ENCODE measurements at places on chromosomes 6 and 20.
A peak's percentile ranks its signal among the peaks of the same experiment; 100 is the strongest.

- no peak for DNase-seq
These were observed 80.7 kb upstream of the MRAP2 start for GRCh38 chr6:83952830-83953229.

- no peak for DNase-seq
These were observed 483 bp downstream of the SMIM26 start for GRCh38 chr20:18567739-18568091.

- no peak for DNase-seq
These were observed 114.9 kb upstream of the DST start for GRCh38 chr6:56757588-56757984.

- peak; percentile 60 for DNase-seq
These were observed 703 bp downstream of the EPHA7 start for GRCh38 chr6:93418408-93419303.

- DNase-seq: no peak
These were observed 93.6 kb upstream of the FAM184A start for GRCh38 chr6:119171864-119172588.

DNA sequence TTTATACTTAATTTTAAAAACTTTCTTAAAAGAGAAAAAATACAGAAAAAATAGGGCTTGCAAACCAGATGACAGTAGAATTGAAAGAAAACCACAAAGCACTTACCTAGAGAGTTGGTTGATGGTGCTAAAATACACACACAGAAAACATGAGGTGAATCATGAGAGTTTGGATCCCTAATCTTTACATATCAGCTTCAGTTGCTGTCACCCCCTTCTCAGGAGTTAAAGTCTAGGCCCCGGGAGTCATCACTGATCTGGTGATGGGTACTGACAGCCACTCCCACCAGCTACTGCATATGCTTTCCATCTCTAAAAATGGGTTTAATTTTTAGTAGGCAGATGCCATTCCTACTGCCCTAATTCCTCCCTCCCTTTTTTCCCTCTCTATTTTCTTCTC is 16.7 kb downstream of the TSBP1 start:
- DNase-seq: no peak

DNA sequence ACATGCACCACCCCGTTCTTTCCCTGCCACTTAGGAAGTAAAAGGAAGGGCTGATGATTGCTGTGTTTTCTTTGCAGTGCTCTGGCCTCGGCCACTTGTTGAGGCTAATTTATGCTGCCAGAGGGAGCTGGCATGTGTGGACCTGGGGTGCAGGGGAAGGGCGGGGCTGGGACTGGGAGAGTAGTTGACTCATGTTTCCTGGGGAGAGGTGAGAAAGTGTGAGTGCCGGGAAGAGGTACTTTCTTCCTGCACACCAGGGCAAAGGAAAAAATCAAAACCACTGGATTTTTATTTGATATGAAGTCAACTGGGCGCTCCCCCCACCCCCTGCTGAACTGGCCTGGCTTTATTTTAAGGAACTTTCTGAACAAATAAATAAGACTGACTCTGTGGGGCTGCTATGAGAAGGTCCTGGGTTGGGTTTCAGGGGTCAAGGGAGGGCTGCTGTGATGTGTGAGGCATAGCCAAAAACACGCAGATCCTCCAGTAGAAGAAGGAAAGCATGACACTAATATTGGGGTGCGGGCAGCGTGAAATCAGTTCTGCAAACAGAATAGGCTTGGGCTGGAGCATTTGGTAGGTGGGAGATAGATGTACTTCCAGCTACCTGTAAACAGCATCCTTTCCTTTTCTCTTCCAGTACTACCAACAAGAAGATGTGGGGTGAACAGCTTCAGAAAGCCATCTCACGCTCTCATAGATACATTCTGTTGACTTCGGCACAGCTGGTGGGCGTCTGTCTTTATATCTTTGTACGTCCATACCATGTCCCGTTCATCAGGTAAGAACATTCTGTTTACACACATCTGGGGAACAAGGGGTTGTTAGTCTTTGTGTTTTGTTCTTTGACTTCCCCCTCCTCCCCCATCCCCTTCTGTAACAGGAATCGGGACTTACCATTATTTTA is 87.5 kb downstream of the SYNJ2 start:
- no peak for DNase-seq

DNA sequence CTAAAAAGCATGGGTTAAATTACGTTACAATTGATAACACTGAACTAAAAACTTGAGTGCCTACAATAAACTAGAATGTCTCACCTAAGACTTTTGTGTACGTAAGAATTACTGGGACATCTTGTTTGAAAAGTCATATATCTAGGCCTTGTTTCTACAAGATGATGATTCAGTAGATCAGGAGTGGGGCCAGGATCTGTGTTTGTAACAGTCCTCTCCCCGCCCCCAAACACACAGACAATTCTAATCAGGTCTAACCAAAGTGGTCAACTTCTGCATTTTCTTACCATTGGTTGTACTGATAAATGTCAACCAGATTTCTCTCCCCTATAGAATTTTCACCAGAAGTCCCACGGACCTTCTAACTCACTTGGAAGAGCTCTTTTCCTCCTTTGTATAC is 56.9 kb downstream of the RAMACL start:
- no peak for DNase-seq

GRCh38 chr6:152503546-152503945 is 133.6 kb downstream of the SYNE1 start:
- DNase-seq: no peak

DNA sequence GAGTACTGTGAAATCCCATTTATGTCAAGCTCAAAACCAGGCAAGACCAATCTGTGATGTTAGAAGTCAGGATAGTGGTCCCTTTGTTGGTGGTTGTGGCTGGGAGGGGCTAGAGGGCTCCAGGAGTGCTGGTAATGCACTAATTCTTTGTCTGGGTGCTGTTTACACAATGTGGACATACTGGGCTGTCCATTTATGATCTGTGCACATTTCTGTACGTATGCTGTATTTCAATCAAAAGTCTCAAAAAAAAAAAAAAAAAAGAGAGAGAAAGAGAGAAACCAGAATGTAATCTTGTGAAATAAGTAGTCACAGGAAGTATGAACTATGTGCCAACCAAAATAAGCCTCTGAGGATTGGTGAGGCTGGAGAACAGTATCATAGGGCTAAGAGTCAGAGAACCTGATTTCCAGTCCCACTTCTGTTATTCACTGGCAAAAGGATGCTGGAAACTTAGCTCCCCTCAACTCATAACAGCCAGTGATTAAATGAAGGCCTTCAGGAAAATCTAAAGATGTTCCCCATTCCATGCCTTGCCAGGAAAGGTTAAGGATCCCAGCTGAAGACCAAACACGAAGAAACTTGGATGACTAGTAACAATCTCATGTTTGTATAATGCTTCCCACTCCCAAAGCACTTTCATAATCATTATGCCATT is 19.6 kb upstream of the TRAM2 start:
- DNase-seq: no peak

DNA sequence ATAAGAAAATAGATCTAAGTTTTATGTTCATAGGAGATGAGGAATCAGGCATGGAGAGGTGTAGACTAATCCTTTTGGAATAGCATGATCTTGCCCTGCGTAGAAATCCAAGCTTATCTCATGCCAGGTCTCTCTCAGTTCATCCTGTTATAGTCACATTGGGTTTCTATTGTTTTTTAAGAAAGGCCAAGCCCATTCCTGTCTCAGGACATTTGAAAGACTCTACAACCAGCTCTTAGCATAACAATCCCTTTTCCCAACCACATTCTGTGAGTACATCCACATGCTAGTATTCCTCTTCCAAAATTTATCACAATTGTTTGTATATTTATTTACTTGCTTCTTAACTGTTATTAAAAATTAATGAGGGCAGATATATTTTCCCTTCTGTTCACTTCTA is 130.3 kb downstream of the MMUT start:
- DNase-seq: no peak

DNA sequence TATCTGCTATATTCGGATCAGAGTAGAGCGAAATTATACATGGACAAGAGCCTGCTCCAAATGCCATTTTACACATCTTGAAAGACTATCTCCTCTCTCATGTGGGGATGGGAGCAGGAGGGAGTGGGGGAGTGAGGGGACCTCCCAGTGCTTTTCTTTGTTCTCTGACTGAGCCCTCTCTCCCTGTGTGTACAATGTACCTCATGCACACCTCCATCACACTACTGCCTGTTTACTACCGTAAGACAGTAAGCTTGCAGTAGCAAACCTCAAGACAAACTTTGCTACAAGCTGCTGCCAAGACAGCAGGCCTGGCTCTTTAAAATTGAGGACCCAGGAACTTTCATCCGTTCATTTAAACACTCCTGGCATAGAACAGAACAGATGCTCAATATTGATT is 7.2 kb downstream of the NHSL1 start:
- DNase-seq: no peak

GRCh38 chr20:22819784-22820183 is 215.3 kb upstream of the SSTR4 start:
- no peak for DNase-seq

GRCh38 chr6:145278163-145278807 is 457.0 kb downstream of the EPM2A start:
- no peak for DNase-seq

- no peak for DNase-seq
These were observed 34.8 kb downstream of the C6orf118 start for GRCh38 chr6:165274611-165275010.

- DNase-seq: no peak
These were observed 101.7 kb upstream of the BMP2 start for GRCh38 chr20:6665621-6666355.

DNA sequence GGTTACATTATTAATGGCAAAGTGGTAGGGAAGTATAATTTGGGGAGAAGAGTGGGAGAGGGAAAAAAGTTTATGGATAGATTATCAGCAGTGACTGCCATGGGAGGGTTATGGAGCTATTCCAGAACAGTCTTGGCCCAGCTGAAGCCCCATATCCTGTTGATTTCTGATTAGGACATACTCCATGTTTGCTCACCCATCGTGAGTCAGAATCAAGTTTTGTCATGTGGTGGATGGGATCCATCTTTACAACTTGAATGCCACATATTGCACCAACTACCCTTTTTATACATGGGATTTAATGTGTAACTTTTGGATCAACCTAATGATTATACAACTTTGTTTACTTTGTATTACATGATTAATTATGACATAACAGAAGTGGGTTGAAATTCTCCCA is 217.0 kb downstream of the HAO1 start:
- no peak for DNase-seq

DNA sequence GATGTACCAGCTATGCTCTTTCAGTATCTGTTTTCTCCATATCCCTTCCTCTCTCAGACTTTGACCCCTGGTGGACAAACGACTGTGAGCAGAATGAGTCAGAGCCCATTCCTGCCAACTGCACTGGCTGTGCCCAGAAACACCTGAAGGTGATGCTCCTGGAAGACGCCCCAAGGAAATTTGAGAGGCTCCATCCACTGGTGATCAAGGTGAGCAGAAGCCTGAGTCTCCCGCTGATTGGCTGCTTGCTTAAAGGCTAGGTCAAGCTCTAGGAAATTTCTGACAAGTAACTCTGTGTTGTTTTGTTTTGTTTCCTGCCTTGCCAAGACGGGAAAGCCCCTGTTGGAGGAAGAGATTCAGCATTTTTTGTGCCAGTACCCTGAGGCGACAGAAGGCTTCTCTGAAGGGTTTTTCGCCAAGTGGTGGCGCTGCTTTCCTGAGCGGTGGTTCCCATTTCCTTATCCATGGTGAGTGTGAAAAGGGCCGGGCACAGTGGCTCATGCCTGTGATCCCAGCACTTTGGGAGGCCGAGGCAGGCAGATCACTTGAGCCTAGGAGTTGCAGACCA is 28.6 kb downstream of the C6orf89 start:
- no peak for DNase-seq

GRCh38 chr6:35968821-35969220 is 47.9 kb upstream of the SRPK1 start:
- no peak for DNase-seq

- DNase-seq: peak; percentile 56
These were observed 42.6 kb downstream of the TTI1 start for GRCh38 chr20:37990571-37991151.

GRCh38 chr6:28606424-28607391 is 81.0 kb downstream of the GPX5 start:
- peak; percentile 57 for DNase-seq

DNA sequence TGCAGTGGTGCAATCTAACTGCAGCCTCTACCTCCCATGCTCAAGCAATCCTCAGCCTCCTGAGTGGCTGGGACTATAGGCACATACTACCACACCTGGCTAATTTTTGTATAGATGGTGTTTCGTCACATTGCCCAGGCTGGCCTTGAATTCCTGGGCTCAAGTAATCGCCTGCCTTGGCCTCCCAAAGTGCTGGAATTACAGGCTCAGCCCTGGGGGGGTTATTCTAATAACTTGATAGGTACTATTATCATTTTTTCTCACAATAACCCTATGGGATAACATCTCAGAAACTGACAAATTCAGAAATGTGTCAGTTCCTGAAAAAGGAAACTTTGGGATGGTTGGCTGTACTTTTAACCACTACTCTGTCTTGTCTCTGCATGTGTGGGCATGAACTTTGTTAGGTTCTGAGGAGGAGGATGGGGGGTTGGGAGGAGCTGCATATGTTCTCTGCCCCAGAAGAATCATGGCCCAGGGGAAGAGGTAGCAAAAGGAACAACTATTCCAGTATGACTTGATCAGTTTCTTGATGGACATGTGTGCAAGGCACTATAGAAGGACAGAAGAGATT is 169.9 kb downstream of the CARMIL1 start:
- DNase-seq: no peak

- DNase-seq: no peak
These were observed 5.3 kb downstream of the ZBTB24 start for GRCh38 chr6:109477725-109478124.

DNA sequence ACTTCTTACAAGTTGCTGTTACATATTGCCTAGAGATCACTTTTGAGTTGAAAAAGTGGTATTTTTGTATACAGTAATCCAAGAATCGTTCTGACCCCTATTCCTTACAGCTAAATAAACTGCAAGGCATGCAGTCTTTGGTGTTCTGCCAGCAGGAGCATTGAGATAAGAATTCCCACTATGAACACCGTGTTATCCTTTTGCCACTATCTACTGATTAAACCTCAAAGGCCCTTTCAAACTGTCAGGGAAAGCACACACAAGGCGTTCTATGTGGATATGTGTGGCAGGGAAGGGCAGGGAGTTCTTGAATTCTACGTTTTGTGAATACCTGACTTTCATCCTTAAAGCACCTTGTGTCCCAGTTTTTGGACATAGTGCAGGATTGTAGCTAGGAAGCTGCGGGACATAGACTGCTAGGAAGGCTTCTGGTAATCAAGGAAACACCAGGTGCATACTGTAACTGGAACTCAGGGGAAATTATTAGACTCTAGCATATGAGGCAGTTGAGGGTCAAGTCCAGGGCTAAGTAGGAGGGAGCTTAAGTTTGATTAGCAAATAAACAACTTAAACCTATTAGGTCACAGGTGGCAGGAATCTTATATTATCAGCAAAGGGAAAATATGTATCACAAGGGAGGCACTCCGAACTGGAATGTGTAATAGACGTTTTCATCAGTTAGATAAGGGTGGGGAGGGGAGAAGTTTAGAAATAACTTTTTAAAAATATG is 506.6 kb downstream of the RNF144B start:
- DNase-seq: peak; percentile 74

GRCh38 chr6:70819646-70820045 is 137.2 kb downstream of the B3GAT2 start:
- no peak for DNase-seq

Measured in testis (tissue), 5 donors.